Suppressor macrophage treated with lipopolysaccharide for 1 hour (primary cell): ENCODE measurements at places on chromosomes 5 and 9.
A peak's percentile ranks its signal among the peaks of the same experiment; 100 is the strongest.

DNA sequence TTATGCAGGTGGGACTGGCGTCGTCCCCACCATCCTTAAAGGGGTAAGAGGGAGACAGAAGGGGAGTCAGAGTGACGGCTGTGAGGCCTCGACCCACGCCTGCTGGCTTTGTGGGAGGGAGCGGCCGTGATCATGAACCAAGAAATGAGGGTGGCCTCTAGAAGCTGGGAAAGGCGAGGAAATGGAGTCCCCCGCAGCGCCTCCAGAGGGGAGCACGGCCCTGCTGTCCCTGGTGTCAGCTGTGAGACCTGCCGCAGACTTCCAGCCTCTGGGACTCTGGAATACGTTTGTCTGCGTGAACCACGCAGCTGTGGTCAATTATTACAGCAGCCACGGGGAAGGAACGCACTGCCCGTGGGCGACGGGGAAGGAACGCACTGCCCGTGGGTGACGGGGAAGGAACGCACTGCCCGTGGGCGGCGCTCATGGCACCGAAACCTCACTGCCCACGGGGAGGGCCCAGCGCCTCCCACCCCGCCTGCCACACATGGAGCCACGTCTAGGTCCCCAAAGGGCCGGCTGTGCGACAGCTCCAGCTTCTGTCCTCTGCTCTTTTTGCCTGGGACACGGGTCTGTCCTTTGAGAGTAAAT lies 108.8 kb upstream of the RAPGEF1 start:
- DNase-seq = peak; percentile 33

GRCh38 chr9:2281803-2282185 lies 266.6 kb downstream of the SMARCA2 start:
- DNase-seq = no peak

DNA sequence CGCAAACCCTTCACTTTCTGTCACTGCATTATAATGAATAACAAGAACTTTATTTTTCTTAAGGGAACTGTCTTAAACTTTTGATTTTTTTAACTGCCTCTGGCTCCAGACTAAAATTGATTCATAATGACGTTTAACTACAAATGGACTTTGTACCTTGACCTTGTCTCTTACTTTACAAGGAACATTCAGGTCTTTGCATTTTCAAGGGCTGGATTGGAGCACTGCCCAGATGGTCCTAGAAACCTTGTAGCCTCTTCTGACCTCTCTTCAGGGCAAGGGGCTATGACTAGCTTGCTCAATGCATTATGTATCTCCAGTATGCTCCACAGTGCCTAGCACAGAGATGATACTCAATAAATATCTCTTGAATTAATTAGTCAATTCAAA lies 612.6 kb upstream of the CLINT1 start:
- no peak for DNase-seq

DNA sequence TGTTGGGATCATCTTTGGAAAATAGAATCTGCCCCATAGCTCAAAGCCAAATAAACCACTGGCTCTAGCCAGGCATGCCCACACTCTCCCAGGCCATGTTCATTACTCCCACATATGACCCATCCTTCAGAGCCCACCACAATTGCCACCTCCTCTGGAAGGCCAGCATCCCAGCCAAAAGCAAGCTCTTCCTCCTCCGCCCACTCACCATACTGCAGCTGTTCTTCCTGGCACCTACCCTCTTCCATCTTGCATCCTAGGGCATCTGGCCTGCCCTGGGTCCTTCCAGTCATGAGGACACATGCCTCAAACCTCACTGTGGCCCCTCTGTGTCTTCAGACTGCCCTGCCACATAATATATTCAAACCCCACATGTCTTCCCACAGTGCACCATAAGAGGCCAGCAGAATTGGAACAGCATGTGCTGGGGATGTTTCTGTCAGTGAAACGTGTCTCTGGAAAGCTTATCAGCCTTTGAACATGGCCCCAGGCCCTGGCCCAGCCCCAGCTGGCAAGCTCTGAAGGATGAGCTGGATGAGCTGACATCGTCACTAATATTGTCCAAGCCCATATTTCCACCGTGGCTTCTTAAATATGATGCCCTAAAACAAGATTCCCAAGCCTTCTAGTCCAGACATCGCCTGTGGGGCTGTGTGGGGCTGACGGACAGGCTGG lies 230.8 kb downstream of the AGTPBP1 start:
- DNase-seq = no peak

GRCh38 chr9:131885144-131885609 lies 145.3 kb upstream of the RAPGEF1 start:
- DNase-seq = no peak

GRCh38 chr9:78811622-78812276 lies 514.8 kb downstream of the PSAT1 start:
- no peak for DNase-seq

DNA sequence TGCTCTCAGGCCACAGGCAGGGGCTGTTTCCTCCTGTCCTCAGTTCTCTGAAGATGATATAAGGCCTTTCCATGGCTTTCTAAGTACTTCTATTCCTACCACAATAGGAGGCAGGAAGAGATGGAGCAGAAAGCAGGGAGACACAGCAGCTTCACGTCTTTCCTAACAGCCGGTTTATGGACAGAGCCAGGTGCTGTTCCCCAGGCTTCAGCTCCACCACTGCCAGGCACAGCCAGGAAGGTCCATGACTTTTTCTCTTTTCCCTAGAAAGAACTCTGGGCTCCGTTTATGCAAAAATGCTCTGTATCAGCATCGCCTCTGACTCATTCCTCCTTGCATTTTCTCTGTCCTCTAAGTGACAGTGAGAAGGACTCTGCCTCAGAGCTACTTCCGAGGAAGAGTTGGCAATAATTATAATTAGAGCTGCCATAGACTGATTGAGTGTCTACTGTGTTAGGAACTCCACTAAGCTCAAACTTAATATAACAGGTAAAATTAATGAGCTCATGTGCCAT lies 478.5 kb downstream of the RASEF start:
- no peak for DNase-seq

- no peak for DNase-seq
Observed at GRCh38 chr5:111502956-111503355, 9.4 kb downstream of the STARD4 start.

DNA sequence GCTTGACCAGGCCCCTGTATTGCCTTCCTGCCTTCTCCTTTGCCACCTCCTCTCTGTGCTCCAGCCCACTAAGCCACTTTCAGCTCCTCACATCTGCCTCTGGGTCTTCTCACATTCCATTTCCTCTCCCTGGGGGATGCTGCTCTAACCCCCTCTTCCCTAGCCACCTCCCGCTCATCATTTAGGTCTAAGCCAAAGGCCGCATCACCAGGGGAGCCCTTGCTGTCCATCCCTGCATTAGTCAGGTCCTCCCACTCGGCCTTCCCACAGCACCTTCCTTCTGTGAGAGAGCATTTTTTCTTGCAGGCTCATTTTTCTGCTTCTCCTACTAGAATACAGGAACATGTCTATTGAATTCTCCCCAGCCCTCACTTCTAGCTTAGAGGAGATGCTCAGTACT lies 72.6 kb upstream of the GALNT10 start:
- DNase-seq = no peak

GRCh38 chr9:12702160-12702758 lies 9.1 kb downstream of the TYRP1 start:
- no peak for DNase-seq

DNA sequence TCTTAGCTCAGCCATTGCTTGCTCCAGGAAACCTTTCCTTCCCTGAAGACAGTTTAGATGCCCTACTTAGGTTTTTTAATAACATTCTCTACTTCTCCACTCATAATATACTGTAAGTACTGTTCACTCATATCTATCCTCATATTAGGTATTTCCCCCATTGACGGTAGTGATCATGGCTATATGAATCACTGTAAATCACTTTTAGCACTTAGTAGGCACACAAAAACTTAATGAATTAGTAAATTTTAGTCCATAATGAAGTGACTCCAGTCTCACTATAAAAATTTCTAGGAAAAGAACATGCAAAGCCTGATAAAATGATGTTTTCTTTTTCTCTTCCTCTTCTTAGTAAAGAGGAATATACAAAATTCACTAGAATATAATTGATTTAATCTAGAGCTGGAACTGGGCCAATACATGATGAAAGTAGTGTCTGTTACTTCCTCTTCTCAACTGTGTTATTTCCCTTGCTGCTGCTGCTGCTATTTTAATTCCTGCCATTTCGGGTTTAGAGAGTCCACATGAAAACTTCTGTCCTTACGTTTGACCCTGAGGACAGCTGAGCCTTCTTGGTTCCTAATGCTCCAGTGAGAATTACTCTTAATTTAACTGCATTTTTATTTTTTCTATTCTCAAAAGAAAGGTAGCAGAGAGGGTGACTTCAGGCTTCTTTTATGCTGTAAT lies 73.5 kb downstream of the LNPEP start:
- peak; percentile 90 for DNase-seq

- peak; percentile 24 for DNase-seq
Observed at GRCh38 chr9:137816531-137817235, 60.9 kb upstream of the CACNA1B start.

DNA sequence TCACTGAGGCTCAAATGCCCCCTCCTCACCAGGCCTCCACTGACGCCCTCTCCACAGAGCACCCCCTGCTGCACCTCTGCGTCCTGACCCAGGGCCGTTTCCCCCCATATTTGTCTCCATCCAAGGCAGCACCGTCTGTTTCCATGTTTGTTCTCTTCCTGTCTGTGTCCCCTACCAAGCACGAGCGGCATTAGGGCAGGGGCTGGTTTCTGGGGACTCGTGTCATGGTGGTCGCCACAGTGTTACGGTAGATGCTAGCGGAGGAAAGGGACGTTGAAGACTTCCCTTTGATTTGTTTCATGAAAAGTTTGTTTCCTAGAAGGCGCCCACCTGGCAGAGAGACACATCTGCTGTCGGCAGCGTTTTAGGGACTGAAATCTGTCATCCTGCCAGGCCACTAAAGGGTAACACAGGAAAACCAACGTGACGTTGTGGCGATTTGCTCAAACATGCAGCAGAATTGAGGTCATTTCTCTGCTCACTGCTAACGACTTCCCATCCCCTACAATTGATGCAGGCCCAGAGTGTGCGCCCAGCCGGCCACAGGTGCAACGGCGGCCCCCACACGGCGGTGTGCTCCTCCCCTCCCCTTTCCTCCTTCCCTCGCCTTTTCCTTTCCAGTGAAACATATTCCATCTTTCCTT lies 79.3 kb upstream of the IRX4 start:
- no peak for DNase-seq
